Stimulated activated naive CD4-positive, alpha-beta T cell treated with Interleukin-2 at 50 U/mL for 16 hours (primary cell): ENCODE measurements at places on chromosomes 5 and 9.

DNA sequence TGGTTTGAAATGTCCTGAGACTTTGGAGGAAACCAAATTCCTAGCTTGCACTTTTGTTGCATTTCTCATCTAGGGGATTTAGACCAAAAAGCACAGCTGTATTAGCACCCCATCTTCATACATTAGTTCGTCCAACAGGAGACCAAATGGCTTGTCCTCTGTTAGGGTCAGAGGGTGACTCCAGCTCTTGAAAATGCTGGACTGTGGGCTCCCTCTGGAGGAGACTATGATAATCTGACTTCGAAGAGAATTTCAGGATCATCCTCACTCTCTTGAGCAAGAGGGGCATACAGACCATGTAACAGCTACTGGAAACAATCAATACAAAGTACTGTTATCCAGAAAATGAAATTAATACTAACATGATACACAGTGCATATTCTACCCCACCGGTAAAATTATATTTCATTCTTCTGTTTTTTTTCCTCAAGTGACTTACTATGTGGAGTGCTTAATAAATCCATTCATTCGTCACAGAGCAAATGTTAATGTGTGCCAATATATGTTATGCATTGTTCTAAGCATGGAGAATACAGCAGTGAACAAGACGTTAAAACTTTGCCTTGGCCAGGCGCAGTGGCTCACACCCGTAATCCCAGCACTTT is 63.7 kb upstream of the PPP2CA start:
- DNase-seq, result peak; percentile 14

- no peak for DNase-seq
Observed at GRCh38 chr5:98763001-98763630, 10.3 kb upstream of the RGMB start.

GRCh38 chr9:106954974-106955850 is 92.2 kb downstream of the ZNF462 start:
- DNase-seq, result no peak

GRCh38 chr5:143315929-143316328 is 87.6 kb downstream of the NR3C1 start:
- DNase-seq, result no peak

- DNase-seq, result no peak
Observed at GRCh38 chr9:27665136-27665535, 91.9 kb upstream of the C9orf72 start.

GRCh38 chr5:32506201-32506661 is 61.7 kb upstream of the ZFR start:
- DNase-seq, result no peak
